ENCODE measurements at places on chromosomes 7 and 10. TPM values are rescaled to one million over a fixed set of nuclear protein-coding genes. Genes with fewer than 3 reads are reported as not detected.

SPRN gene
- total RNA-seq = not detected

SHTN1 gene
- 3.0 TPM for total RNA-seq

GRCh38 chr10:50946991-50947781 lies 61.8 kb upstream of the A1CF start:
- DNase-seq = no peak

DNA sequence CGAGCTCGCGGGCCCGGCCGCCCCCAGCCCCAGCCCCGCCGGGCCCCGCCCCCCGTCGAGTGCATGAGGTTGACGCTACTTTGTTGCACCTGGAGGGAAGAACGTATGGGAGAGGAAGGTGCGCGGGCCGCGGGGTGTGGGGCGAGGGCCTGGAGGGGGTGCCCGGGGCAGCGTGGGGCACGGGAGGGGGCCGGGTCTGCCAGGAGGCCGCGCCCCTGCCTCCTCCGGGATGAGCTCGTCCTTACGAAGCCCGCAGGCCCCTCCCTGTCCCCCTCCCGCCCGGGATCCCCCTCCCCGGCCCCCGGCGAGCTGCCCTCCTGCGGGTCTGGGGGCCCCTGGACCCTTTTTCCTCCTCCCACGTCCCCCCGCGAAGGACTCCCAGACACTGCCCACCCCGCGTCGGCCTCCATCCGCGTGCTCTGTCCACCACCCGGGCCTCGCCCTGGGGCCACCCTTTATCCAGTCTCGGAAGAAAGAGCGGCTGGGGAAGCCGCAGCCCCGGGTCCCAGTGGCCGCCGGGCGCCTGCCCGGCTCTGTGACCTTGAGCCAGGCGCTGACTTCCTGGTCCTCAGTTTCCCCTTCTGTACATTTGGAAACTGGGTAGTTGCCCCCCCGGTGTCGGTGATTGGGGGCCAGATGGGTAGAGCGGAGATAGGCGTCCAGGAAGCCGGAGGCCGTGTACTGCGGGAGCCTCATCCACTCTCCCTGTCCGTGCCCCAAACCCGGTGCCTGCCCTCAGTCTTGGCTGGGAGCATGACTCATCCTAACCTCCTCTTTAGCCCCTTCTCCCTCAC lies 521 bp downstream of the LIMK1 start:
- no peak for DNase-seq

- no peak for DNase-seq
These were observed 48.8 kb downstream of the HOXA1 start for GRCh38 chr7:27046854-27047549.

All from cardiac septum (tissue), 1 donor.